ENCODE measurements at places on chromosomes 4 and X.

DNA sequence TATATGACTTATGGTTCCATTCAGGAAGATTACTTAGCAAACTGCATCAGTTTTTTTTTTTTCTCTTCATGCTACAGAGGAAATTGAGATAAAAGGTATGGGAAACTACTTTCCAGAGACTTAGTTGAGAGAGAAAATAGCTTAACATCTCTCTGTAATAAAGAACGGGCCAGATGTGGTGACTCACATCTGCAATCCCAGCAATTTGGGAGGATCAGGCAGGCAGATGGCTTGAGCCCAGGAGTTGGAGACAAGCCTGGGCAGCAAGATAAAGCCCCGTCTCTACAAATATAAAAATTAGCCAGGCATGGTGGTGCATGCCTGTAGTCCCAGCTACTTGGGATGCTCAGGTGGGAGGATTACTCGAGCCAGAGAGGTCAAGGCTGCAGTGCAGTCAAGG, 271.2 kb upstream of the TENM3 start:
- no peak for DNase-seq

- DNase-seq = no peak
Measured at GRCh38 chr4:23973308-23973855, 83.5 kb upstream of the PPARGC1A start.

GRCh38 chr4:83810428-83810827, 274.5 kb downstream of the GPAT3 start:
- no peak for DNase-seq

- no peak for DNase-seq
Measured at GRCh38 chr4:137253949-137254348, 278.3 kb downstream of the PCDH18 start.

- DNase-seq = no peak
Measured at GRCh38 chr4:5204781-5205180, 153.5 kb downstream of the STK32B start.

DNA sequence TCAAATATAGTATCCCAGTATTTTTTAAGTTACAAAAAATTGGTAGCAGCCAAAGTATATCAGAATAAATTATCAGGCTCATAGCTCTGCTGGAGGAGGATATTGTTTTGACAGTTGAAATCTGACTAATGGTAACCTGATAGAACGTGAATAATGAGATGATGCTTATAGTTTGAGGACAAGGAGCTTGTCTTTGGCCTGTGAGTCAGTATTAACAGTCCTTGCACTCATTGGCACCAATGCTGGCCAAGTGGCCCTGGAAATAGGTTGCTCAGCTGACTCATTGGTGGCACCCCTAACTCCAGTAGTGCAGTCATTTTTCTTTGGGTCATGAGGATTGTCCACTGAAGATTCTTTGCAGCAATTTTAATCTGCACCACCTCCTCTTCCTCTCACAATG, 203.3 kb upstream of the JADE1 start:
- no peak for DNase-seq

DNA sequence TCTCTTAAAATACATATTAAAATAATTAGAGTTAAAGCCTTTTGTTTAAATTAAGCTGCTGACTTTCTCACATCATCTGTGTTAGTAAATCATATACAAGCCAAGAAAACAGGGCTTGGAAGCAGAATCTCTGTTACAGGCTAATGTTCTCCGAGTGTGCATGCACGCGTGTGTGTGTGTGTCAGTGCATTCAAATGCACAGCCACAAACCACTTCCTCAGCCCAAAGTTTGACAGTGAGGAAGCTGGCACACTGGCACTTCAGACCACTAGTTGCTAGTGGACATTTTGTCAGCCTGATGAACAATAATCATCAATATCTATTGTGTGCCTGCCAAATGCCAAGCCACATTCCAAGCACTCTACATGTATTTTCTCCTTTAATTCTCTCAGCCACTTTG, 5.6 kb downstream of the MAOB start:
- DNase-seq = no peak

DNA sequence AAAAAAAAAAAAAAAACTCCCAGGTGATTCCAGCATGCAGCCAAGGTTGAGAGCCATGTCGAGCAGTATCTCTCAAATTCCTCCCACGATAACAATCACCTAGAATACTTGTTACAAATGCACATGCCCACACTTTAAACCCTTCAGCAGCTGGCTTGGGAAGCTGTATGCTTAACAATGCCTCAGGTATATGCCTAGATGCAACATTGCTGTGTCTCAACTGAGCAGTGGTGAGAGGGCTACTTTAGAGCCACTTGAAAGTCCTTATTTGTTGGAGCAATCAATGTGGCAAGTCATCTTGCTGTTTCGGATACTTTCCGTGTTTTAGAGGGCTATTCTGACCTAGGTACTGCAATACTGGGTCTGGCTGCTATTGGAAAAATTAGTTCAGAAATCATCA, 487.4 kb downstream of the INPP4B start:
- no peak for DNase-seq

DNA sequence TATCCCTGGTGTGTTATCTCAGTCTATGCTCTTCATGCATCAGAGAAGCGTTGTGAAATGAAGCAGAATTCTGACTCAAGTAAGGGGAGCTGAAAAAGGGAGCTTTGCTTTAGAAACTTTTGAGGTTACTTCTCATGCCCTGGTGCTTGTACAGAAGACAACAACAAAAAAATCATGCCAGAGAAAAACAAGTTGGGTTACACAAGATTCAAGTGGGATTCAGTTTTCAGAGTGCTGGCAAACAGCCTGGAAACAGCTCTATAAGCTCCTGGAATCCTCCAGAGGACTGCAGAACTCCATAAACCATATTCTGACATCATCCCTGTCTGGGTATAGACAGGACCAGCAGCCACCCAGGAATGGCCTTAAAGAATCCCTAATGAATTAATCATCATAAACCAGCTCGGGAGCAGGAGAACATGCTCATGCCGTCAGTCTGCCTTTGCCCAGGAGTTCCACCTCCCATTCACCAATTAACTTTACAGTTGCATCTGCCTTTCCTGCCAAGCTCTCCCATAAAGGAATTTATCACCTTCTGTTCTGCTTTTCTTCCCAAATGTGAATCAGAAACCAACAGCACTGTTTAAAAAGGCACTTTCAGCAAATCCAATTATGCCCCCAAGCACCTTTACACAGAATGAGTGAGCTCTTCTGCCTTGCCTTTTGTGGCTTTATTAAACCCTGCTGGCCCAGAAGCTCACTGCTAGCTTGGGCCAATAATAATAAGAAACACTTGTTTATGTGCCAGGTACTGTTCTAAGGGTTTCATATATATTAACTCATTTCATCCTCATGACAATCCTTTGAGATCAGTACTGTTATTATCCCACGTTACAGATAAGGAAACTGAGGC, 54.5 kb upstream of the FBXW7 start:
- no peak for DNase-seq

DNA sequence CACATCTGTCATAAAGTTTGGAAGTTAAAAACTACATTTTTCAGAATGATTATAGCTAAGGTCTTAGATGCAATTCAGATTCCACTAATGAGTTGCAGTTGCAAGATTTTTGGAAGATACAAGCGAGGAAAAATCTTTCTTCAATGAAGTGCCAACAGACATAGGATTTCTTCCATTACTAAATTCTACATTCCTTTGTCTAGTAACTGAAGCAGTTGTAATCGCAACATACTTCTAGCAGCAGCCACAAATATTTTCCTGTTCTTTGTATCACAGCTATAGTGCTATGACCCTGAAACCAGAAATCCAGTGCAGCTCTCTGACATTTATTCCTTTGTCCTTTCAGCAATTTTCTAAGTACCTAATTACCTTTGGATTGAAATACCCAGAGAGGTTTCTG, 225.2 kb upstream of the SLIT2 start:
- no peak for DNase-seq
